CD8-positive, alpha-beta memory T cell (primary cell): ENCODE measurements at places on chromosomes 3 and 15. TPM values are rescaled to one million over a fixed set of nuclear protein-coding genes. Genes with fewer than 3 reads are reported as not detected.

HCLS1 gene
- 197 TPM for total RNA-seq

TMEM266 gene
- 0.11 TPM for total RNA-seq

DNA sequence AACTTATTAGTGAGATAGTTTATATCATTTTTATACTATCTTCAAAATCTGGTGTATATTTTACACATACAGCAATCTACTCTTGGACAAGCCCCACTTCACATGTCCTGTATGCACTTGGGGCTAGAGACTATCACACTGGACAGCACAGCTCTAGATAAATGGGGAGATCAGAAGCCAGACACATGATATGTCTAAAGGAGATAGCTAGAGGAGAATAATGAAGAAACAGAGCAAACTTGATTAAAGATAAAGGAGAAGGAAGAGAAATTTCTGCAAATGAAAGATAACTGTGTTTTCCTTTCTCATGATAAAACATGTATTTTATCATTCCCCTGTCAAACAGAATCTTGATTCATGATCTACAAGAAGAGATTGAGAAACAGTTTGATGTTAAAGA, 13.0 kb downstream of the CPA3 start:
- no peak for DNase-seq

SCN11A gene
- total RNA-seq = 0.07 TPM

ACP3 gene
- total RNA-seq = not detected

- no peak for DNase-seq
These were observed 110.4 kb upstream of the PFN2 start for GRCh38 chr3:150081084-150081483.

PLSCR2 gene
- not detected for total RNA-seq

- no peak for DNase-seq
These were observed 440.5 kb downstream of the NTRK3 start for GRCh38 chr15:87816016-87816415.

WDR93 gene
- total RNA-seq = not detected

NRG4 gene
- not detected for total RNA-seq

DNA sequence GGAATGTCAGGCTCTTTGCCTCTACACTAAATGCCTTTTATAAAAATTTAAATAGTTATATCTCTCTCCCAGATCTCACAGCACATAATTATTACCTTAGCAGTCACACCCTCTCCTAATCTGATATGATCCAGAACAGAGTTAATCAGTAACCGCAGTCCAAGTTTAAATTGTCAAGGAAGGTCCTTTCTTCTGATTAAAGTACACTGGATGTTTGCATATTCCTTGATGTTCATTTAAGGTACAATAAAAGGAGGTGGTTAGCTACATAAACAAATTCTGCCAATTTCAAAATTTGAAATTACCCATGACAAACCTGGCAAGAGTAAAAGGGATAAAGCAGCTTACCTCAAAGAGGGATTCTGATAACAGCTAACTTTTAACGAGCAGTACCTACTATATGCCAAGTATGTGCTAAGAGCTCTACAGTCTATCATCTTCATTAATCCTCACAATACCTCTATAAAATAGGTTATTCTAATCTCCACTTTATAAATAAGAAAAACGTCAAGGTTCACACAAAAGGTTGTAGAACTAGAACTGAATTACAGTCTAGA, 4.3 kb downstream of the GOLIM4 start:
- DNase-seq = no peak

SLCO3A1 gene
- total RNA-seq = 10.0 TPM

DNA sequence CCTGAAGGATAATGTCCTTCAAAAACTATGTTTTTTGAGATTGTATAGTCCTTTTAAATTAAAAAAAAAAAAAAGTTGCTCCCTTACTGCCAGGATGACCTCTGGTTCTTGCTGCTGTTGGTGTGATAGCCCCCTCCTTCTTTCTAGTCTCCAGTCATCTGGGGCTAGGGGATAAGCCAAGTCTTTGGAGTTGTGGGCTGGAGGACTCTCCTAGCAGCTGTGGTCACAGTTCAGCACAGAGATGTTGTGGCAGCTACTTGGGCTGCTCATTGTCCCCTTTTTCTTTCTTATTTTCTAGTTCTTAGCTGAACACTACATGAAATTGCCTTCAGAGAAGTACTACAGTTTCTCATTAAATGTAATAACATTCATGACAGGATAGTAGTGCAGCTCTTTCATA, 39.2 kb upstream of the APH1B start:
- DNase-seq = no peak

GRCh38 chr3:177781686-177782161, 584.4 kb upstream of the TBL1XR1 start:
- no peak for DNase-seq

- no peak for DNase-seq
These were observed 188.8 kb upstream of the CRBN start for GRCh38 chr3:3368306-3368705.

ANKRD34C gene
- not detected for total RNA-seq

DNA sequence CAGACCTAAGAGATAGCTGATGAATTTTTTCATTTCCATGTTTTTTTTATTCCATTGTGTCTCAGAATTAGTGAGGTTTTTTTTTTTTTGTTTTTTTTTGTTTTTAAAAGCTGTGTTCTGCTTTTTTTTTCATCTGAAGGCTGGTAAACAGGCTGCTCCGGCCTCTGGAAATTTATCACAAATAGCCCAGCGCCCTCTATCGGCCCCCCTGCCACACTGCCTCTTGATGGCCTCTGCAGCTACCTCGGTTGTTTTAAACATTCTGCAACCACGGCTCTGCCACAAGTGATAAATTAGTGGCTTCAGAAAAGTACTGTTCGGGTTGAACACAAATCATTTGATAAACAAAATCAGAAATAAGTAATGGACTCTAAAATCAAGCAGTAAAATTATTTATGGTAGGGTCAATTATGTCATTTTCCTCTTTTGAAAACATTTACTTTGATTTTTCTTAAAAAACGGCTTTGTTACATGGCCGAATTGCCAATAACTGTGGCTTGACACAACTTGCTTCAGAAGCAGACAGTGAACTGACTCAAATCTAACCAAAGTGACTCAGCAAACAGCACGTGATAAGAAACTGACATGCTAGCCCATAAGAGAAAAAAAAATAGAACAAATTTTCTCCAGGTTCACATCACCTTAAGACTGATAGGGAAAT, 87.8 kb downstream of the RSL24D1 start:
- peak; percentile 14 for DNase-seq

ALPK3 gene
- 0.07 TPM for total RNA-seq

GRCh38 chr3:103308921-103309320, 874.1 kb downstream of the ZPLD1 start:
- no peak for DNase-seq

CYP1A2 gene
- not detected for total RNA-seq

CCR2 gene
- total RNA-seq = 0.51 TPM
